ENCODE measurements at places on chromosomes 3 and 15.

- DNase-seq = no peak
Observed at GRCh38 chr3:19070325-19070724, 78.0 kb upstream of the KCNH8 start.

DNA sequence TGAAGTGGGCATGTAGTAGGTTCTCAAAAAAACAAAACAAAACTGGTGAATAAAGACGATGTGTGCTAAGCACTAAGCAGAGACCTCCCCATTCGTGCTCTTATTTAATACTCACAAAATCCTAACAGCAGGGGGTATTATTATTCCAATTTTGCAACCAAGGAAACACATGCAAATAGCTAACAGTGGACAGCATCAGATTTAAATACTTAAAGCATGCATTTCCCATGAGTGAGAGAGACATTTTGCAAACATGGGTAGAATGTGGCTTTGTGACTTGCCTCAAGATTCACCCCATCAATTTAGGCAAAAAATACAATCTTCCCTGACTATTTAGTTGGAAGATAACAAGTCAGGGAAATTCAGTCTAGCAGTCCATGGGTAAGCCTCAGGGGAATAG lies 946.2 kb upstream of the CFAP20DC start:
- DNase-seq = no peak

GRCh38 chr3:129281726-129282125 lies 3.1 kb downstream of the HMCES start:
- DNase-seq = no peak

- no peak for DNase-seq
Observed at GRCh38 chr3:168062679-168063078, 33.0 kb downstream of the GOLIM4 start.

DNA sequence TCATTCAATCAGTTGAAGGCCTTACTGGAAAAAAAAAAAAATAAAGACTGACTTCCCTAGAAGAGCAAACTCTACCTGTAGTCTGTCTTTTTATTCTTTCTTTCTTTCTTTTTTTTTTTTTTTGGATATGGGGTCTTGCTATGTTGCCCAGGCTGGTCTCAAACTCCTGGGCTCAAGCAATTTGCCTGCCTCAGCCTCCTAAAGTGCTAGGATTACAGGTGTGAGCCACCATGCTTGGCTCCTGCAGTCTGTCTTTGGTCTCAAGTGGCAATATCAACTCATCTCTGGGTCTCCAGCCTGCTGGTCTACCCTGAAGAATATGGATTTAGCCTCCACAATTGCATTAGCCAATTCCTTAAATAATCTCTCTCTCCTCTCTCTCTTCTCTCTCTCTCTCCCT lies 167.7 kb upstream of the P2RY1 start:
- DNase-seq = no peak

GRCh38 chr3:133038089-133038730 lies at the start of gene TMEM108:
TMEM108 (plus strand) TSS chr3:133038391.
- peak; percentile 81 for DNase-seq
